ENCODE measurements at places on chromosomes 3 and 15.

DNA sequence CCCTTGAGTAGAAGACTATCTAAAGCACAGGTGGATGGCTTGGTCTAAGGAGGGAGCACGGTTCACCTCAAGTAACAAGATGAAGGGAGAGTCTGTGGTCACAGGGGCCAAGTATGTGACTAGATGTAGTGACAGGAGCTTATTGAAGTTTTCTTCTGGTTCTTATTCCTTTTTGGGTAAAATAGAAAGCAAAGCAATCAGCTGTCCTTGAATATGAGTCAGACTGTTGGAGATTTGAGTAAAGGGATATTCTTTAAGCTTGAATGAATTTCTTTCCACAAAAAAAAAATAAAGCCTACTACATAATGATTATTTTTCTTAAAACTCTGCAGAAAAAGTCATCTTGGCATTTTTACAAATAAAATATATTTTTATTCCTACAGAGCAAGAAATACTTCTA lies 1.5 kb upstream of the CNTN6 start:
- no peak for DNase-seq

DNA sequence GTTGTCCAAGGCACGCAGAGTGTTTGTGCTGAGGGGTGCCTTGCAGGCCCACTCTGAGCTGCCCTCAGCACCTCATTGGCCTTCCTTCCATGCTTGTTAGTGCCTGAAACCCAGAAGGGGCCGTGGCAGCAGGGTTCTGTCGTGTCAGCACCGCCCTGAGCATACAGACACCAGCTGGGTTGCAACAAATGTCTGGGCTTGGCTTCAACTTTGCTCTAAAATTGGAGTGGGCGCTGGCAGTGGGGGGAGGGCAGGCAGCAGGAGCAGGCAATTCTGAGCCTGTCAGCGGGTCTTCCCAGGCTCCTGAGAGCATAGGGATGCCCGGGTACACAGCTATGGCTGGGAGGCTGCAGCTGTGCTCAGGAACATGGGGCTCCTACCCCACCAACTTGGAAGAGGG lies 464.3 kb downstream of the EPHA3 start:
- no peak for DNase-seq

GRCh38 chr15:33292717-33293307 lies 18.0 kb upstream of the RYR3 start:
- no peak for DNase-seq

GRCh38 chr15:56775641-56776040 lies 42.3 kb upstream of the ZNF280D start:
- no peak for DNase-seq

DNA sequence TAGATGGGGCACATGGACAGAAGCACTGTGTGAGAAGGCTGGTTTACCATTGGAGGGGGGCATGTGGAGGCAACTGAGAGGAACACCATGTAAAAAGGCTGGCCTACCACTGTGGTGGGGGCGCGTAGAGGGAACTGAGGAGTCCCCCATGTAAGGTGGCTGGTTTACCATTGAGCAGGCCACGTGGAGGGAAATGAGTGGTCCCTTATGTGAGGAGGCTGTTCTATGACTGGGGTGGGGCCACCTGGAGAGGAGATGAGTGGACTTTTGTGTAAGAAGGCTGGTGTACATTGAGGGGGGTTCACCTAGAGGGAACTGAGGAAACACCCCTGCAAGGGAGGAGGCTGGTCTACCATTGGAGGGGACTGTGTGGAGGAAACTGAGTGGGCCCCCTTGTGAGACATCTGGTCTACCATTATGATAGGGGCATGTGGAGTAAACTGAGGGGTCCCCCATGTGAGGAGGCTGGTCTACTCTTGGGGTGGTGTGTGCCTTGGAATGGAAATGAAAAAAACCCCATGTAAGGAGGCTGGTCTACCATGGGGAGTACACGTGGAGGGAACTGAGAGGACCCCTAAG lies 156.9 kb downstream of the FBLN2 start:
- DNase-seq: no peak

DNA sequence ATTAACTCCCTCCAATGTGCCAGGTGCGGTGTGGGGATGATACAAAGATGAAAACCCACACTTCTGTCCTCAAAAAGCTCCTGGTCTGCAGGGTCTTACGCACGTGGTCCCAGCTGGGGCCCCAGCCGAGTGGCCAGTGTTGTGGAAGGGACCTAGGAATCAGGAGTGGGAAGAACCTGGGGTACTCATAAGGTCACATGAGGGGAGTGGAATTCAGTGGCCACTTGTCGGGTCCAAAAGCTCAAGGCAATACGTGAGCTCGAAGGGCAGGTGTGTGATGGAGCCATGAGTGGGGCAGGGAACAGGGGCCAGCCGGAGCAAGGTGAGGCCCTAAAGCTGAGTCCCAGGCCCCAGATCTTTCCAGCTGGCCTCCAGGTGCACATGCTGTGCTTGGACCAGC lies 260.0 kb upstream of the LYSMD4 start:
- no peak for DNase-seq
